ENCODE measurements at places on chromosomes 11 and 22. TPM values are rescaled to one million over a fixed set of nuclear protein-coding genes. Genes with fewer than 3 reads are reported as not detected.

Gene FKBP2
- polyA plus RNA-seq = 65.3 TPM

Gene CD3D
- 0.39 TPM for polyA plus RNA-seq

Gene CBLIF
- polyA plus RNA-seq = not detected

Gene NAALADL1
- 25.7 TPM for polyA plus RNA-seq

Gene IFITM10
- polyA plus RNA-seq = not detected

Gene HBG1
- polyA plus RNA-seq = not detected

Gene P2RY6
- not detected for polyA plus RNA-seq

Gene MIOX
- polyA plus RNA-seq = not detected

Gene OVCH2
- not detected for polyA plus RNA-seq

Gene CAPN5
- polyA plus RNA-seq = 0.87 TPM

Gene ARHGAP8
- not detected for polyA plus RNA-seq

Gene CHRDL2
- polyA plus RNA-seq = not detected

Gene OR8A1
- polyA plus RNA-seq = not detected

- DNase-seq = no peak
Measured at GRCh38 chr22:45157907-45158306, 5.8 kb upstream of the NUP50 start.

GRCh38 chr22:27719535-27720227 is 81.9 kb downstream of the MN1 start:
- DNase-seq = no peak

DNA sequence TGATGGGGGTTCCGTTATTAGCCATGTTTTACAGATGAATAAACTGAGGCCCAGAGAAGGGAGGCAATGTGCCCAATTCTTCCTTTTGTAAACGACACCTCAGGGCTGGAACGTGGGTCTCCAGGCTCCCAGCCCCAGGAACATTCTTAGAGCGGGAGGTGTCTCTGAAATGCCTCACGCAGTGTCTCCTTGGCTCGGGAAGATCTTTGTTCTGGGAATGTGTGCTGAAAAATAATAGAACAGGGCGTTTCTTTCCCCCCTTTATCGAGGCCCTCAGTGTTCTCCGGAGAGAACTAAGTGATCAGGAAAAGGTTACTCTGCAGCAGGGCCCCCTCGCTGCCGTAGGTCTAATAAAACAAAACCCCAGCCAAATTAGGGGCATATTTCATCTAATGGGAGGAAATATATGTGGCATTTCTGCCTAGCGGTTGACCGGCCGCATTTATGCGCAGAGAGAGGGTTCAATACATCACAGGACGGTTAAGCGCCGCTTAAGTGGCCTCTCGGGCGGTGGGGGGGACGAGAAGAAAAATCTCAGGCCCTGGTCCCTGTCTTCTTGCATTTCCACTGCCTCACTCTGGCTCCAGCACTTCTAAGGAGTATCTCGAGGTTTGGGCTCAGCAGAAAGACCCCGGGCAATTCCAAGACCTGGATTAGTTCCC is 564.3 kb downstream of the MN1 start:
- DNase-seq = no peak

DNA sequence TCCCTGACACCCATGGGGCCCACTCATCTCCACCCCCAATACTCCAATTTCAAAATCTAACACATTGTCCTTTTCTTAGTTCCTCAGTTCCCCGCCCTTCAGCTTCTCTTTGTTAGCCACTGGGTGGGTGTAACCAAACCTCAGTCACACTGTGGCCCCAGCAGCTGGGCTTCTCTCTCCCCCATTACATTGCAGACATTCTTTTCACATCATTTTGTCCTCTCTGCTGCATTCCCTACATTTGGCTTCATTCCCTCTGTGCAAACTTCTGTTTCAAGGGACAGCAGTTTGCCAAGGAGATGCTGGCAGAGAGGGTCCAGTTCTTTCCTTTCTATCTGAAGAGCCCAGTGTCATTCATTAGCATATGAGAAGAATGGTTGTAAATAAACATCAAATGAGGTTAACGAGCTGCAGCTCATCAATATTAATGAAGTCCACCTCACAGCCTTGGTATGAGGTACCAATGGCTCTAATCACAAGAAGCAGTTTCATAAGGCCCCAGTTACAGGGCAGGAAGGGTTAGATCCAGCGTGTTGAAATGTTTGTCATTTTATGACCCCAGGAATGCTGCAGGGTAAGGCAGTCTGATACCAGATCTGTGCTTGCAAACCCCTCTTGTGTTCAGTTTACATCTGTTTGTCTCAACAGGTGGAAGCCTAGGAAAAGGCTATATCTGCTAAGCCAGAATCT is 72.3 kb downstream of the ARFGAP2 start:
- DNase-seq = no peak

DNA sequence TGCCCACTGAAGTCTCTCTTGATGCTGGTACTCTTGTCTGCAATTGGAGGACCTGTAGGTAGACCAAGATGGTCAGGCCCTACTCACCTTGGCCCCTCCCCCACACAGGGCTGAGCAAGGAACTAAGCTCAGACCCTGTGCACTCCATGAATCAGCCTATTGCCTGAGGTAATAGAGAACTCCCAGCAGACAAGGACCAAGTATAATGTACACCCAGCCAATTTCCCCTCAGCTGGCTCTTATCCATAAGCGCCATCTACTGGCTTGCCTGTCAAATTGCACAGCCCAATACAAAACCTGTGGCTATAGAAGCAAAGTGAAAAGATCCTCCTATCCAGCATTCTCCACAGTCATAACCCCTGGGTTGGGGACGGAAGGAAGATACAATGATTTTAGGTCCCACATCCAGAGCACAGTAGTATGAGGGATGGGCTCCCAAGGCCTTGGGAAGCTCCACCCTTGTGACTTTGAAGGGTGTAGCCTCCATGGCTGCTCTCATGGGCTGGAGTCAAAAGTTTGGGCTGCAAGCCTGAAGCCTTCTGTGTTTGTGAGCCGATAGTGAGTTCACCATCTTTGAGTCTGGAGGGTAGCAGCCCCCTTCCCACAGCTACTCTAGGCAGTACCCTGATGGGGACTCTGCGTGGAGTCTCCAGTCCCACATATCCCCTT is 56.0 kb downstream of the GLYATL2 start:
- peak; percentile 29 for DNase-seq

- DNase-seq = no peak
Measured at GRCh38 chr22:18056161-18056666, 21.6 kb upstream of the PEX26 start.

DNA sequence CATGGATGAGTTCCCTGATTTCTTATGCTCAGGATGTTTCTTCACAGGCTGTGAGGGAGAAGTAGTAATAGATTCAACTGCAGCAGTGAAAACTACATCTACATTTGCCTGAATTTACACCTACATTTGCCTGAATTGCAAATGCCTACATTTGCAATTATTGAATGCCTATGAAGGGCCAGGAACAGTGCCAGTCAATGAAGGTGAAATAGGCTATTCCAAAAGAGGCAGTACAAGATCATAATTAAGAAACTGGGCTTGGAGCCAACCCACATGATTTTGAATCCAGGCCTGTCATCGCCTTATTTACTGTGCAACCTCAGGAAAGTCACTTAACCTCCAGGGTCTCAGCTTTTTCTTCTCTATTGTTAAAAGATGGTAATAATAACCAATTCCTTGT is 1353.3 kb downstream of the FAM181B start:
- no peak for DNase-seq

GRCh38 chr11:41784513-41785335 is 325.3 kb upstream of the LRRC4C start:
- DNase-seq = no peak

DNA sequence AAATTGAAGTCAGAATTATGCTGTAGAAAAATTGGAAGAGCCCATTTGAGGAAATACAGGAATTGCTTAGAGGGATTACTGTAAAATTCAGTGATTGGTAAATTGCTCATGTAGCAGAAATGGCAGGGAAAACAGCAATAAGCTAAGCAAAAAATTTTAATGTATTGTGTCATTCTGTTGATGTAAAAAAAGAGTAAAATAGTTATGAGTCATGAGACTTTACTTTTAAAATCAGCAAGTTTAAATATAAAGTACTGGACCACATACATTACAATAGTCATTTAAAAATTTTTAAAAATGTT is 10.4 kb downstream of the PDHX start:
- DNase-seq = no peak

GRCh38 chr22:47000256-47000655 is 237.8 kb downstream of the TBC1D22A start:
- no peak for DNase-seq

GRCh38 chr11:119323532-119324033 is 6.7 kb upstream of the MCAM start:
- DNase-seq = peak; percentile 61

DNA sequence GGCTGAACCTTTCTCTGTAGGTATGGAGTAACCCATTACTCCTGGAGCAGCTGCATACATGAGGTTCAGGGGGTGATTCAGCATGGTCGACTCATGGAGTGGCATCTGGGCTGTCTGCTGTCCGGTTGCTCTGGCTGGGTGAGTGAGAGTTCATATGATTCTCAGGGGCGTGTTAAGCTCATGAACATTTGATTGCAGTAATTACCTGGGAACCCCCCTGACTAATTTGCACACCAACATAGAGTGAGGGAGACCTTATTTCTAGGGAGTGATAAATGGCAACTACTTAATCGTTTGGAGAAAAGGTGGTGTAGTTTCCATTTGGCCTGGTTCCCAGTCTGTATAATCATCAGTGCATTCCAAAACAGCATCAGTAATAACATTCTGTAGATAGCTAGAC is 661.9 kb downstream of the ETS1 start:
- no peak for DNase-seq

DNA sequence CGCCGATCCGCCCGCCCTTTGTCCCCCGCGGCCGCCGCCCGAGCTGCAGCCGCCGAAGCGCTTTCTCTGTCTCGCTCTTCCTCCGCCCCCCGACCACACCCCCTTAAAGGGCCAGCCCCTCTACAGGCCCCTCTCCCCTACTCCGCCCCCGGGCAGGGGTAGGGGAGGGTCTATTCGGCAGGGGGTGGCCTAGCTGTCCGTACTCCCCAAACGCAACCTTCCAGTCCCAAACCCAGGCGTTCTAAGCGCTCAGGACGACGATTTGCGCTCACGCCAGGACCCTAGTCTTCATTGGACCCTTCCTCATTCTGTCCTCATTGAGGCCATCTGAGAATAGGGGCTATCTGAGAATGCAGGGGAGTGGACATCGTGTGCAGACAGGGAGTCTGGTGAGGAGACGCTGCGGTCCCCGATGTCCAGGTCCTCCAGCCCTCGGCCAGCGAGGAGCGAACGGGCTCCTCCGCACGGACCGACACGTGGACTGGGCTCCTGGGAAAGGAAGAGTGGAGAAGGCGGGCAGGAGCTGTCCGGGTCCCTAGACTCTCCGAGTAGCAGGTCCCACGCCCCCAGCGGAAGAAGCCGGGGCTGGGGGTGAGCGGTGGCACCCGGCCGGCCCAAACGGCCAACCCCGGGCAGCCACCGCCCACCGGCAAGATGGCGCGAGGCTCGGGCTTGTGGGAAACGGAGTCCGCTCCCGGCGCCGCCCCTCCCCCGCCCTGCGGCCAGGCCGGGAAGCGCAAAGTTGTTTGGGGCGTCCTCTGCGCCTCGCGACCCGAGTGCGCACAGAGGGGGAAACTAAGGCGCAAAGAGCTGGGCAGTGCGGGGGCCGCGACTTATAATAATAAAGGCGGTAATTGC is at the start of gene PPP1R14B:
Gene PPP1R14B, minus strand, starts transcription at position 73 of the 858 bp plus-strand sequence. CDS start 270 bp downstream, outside the sequence.
- DNase-seq = peak; percentile 81

DNA sequence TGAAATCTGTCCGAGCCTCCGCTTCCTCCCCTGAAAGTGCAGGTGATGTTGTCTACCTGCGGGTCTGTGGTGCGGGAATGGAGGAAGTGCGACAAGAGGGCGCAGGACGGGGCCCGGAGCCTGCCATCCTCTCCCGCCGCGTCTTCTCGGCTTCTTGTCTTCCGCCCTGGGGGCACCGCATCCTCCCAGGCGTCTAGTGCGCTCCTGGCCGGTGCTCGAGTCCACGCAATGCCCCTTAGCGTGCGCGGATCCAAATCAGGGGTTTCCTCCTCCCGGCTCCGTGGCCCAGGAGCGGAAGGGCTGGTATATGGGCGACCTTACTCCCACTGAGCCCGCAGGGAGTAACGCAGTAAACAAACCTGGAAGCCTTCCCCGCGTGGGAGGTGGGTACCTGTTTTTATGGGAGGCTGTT is 405 bp downstream of the SFI1 start:
- no peak for DNase-seq

All from naive B cell (primary cell).